Esophagus muscularis mucosa (tissue), 4 donors: ENCODE measurements at places on chromosomes 12 and 14. TPM values are rescaled to one million over a fixed set of nuclear protein-coding genes. Genes with fewer than 3 reads are reported as not detected.

The ARMH4 gene
- 5.4 TPM for total RNA-seq

The CCDC196 gene
- total RNA-seq, result not detected

The LHX5 gene
- total RNA-seq, result not detected

The MYF5 gene
- not detected for total RNA-seq

The OAS2 gene
- 8.4 TPM for total RNA-seq

The SLC10A1 gene
- total RNA-seq, result not detected

The DBX2 gene
- not detected for total RNA-seq

The HHIPL1 gene
- total RNA-seq, result 4.2 TPM

The EPYC gene
- not detected for total RNA-seq

The CLEC6A gene
- total RNA-seq, result not detected

The IGFBP6 gene
- total RNA-seq, result 626 TPM

DNA sequence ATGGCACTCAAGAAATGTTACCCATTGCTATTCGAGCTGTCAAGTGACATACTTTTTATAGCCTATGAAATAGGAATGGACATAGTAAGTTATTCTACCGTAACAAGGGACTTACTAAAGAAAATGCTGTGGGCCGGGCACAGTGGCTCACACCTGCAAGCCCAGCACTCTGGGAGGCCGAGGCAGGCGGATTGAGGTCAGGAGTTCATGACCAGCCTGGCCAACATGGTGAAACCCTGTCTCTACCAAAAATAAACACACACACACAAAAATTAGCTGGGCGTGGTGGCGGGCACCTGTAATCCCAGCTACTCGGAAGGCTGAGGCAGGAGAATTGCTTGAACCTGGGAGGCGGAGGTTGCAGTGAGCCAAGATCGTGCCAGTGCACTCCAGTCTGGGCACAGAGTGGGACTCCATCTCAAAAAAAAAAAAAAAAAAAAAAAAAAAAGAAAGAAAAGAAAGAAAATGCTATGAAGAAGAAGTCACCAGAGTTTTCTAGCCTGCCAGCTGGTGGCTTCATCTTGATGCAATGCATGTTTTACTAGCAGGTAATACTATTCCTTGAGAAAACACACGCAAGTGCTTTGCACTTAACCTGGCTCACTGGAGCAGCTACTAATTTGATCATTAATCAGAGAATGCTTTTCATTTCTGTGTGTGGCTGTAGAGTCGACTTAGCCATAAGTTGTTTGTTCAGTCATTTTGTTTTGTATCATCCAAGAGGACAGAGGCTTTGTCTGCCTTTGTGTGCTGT is 166.7 kb upstream of the MYL2 start:
- DNase-seq, result no peak

DNA sequence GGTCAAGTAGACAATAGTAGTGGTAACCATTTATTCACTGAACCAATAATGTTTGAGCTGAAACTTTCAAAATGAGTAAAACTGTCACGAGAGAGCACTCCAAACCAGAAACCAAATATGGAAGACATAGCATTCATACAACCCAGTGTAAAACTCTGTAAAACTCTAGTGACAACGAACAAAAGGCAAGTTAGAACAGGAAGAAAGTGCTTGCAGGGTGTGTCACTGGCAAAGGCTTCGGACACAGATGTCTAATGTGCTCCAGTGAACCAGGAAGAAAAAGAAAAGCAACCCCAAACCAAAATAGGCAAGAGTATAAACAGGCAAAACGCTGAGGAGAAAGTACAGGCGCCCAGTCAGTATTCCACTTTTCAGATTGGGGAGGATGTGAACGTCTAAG is 79.3 kb upstream of the FZD10 start:
- no peak for DNase-seq

DNA sequence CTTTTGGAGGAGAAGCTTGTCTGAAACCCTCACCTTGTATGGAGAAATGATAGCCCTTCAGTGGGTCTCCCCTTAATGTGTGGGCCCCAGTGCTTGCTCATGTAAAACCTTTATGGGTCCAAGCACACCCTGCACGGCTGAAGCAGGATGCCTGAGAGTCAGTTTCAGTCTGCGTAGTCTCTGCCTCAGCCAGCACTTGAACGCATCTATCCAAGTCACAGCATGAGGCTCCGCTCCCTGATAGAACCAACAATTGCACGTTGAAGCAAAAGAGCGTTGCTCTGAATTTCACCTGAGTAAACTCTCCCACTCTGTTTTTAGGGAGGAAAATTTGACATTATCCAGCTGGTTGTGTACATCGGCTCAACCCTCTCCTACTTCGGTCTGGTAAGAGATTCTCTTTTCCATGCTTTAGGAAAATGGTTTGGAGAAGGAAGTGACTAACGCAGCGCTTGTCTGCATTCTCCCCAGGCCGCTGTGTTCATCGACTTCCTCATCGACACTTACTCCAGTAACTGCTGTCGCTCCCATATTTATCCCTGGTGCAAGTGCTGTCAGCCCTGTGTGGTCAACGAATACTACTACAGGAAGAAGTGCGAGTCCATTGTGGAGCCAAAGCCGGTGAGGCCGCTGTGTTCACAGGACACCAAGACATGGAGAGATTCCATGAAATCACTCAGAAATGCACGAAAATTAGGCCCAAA is 33.0 kb upstream of the P2RX4 start:
- DNase-seq, result no peak

DNA sequence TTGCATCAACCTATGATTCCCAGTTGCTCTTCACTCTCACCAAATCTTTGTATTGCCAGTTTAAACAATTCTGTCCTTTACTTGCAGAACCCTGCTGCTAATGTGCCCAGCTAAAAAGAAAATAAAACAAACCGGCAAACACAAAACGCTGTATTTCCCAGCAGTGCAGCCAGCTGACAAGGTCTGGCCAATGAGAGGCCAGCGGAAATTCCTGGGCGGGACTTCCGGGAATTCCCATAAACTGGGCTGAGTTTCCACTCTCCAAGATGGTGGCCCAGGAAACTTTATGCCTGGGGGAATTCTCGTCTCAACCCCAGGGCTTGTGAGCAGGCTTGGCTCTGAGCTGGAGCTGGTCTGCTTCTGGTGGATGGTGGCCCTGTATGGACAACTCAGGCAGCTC is 807.3 kb upstream of the TMEM132C start:
- DNase-seq, result no peak

- DNase-seq, result no peak
Measured at GRCh38 chr14:100765991-100766390, 39.3 kb downstream of the DLK1 start.

GRCh38 chr12:62873116-62873825 is 61.7 kb downstream of the PPM1H start:
- no peak for DNase-seq

DNA sequence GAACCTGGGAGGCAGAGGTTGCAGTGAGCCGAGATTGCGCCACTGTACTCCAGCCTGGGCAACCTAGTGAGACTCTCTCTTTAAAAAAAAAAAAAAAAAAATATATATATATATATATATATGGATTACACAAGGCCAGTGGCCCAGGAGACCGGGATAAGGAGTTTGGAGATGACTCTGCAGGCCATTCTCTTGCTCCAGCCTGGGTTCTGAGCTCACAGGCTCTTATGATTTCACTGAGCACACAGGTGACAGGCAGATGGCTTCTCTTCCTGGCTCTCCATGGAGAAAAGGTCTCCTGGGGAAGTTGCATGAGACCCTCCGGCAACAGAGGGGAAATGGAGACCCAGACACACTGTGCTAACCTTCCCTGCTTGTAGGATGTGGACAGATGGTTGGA is 98.7 kb upstream of the VASH1 start:
- DNase-seq, result peak; percentile 66

DNA sequence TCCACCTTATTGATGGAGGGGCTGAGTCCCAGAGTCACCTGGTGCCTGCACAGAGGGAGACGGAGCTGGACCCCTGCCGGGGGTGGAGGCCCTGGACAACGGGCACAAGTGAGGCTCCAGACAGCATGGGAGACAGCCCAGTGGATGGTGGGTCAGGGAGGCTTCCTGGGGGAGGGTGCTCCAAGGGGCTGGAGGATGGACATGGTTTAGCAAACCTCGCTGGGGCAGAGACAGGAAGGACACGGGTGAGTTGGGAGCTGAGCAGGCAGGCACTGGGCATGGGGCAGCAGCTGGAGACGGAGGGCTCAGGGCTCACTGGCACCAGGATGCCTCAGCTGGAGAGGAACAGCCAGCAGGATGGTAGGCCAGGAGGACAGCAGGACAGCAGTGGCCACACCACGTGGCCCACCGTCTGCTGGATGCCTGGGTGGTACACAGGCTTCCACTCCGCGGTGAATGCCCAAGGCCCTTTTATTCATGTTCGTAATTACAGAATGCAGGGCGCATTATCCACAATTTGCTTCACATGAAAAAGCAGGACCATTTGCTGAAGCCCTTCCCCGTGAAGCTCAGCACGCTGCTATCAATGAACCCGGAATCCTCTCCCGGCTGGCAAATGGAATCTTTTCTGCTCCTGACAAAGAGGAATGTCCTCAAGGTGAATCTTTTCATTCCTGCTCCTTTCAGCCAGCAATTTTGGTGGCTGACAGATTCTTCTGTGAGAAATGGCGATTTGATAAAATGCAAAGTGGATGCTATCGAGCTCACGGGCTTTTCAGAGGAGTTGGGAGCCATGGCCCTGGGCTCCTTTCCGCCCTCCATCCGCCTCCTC is 138.1 kb upstream of the C14orf180 start:
- DNase-seq, result peak; percentile 88

DNA sequence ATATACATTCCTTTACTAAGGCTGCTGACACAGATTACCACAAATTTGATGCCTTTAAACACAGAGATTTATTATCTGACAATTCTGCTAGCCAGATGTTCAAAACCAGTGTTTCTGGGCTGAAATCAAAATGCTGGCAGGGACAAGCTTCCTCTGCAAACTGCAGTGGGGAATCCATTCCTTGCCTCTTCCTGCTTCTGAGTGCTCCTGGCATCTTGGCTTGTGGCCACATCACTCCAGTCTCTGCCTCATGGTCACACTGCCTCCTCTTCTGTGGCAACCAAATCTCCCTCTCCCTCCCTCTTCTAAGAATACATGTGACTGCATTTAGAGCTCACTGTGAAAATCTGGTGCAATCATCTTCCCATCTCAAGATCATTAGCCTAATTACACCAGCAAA is 235.7 kb downstream of the TTC8 start:
- DNase-seq, result peak; percentile 50

- DNase-seq, result no peak
Measured at GRCh38 chr12:100651694-100652093, 78.2 kb downstream of the GAS2L3 start.

- no peak for DNase-seq
Measured at GRCh38 chr12:49809381-49809905, 18.8 kb downstream of the NCKAP5L start.

DNA sequence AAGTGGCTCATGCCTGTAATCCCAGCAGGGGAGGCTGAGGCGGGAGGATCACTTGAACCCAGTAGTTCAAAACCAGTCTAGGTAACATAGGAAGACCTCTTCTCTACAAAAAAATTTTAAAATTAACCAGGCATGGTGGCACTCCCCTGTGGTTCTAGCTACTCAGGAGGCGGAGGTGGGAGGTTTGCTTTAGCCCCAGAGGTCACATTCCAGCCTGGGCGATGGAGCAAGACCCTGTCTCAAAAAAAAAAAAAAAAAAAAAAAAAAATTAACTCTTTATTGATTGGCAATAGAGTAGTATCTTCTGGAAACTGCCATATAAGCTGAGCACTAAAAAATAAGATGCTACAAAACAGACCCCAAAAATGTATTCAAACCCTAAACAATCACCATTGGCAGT is 69.5 kb downstream of the LLPH start:
- peak; percentile 64 for DNase-seq

DNA sequence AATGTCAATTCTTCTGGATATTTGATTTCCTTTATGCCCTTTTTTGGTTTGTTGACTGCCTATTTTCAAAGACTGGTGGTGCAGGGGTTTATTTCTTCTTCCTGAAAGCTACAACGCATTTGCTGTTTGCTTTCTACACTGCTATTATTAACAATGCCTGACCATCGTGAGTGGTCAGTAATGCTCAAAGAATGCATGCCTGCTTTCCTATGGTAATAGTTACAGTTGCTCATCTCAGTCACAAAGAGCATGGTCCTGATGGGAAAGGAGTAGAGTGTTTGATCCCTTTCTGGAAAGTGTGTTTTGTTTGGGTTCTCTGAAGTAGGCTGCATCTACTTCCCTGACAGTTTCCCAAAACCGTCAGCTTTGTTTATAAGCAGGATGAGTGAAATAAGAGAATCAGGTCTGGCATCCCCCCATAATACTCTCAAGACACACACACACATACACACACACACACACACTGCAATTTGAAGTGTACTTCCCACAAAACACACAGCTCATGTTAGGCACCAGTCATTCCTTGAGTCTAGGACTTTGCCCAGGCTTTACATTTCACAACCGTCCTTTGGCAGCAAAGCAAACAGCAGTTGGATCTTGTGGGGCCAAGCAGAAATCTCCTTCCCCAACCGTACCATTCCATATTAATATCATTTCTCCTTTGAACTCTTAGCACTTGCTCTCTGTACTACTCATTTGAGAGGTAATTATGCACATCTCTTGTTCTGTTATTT is 56.6 kb downstream of the SUDS3 start:
- DNase-seq, result no peak

DNA sequence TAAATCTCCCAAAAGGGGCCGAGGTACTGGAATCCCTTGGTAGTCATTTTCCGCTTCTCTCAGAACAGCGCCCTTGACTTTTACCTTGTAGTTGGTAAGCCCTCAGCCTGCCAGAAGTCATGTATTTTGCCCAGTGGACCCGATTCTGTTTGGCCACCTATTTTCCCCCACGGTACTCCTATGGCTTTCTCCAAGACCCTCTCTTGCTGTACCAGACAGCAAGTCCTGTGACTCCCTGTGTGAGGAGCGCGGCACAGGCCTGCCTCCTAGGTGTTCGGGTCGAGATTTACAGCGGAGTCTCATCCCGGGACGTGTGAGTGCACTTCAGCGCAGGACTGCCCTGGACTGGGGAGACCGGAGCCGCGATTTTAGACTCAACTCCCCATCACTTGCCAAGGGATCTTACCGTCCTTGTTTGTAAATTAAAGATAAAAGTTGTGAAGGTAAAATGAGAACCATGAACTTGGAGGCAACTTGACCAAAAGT is 1.1 kb upstream of the MBD6 start:
- DNase-seq, result no peak

GRCh38 chr12:94265539-94265938 is 117.2 kb downstream of the PLXNC1 start:
- no peak for DNase-seq
